CD4-positive, alpha-beta T cell treated with Interleukin-15 for 4 hours (primary cell): ENCODE measurements at places on chromosomes 2 and 18.
A peak's percentile ranks its signal among the peaks of the same experiment; 100 is the strongest.

GRCh38 chr2:172348555-172349288, 78.7 kb upstream of the ITGA6 start:
- no peak for DNase-seq

DNA sequence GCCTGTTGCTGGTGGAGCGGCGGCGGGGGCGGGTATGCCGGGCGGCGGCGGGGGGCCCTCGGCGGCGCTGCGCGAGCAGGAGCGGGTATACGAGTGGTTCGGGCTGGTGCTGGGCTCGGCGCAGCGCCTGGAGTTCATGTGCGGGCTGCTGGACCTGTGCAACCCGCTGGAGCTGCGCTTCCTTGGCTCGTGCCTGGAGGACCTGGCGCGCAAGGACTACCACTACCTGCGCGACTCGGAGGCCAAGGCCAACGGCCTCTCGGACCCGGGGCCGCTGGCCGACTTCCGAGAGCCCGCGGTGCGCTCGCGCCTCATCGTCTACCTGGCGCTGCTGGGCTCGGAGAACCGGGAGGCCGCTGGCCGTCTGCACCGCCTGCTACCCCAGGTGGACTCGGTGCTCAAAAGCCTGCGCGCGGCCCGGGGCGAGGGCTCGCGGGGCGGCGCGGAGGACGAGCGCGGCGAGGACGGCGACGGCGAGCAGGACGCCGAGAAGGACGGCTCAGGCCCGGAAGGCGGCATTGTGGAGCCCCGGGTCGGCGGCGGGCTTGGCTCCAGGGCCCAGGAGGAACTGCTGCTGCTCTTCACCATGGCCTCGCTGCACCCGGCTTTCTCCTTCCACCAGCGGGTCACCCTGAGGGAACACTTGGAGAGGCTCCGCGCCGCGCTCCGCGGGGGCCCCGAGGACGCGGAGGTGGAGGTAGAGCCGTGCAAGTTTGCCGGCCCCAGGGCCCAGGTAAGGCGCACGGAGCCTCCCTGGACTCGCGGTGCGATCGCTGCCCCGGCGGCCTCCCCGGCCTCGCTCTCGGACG, 1.0 kb downstream of the ZCCHC2 start:
- peak; percentile 33 for DNase-seq

GRCh38 chr2:39099870-39100728, 20.8 kb downstream of the SOS1 start:
- DNase-seq, result peak; percentile 36

- DNase-seq, result no peak
Measured at GRCh38 chr2:138440759-138441158, 60.8 kb upstream of the SPOPL start.

- no peak for DNase-seq
Measured at GRCh38 chr18:76346490-76347130, 148.4 kb downstream of the ZNF516 start.

- no peak for DNase-seq
Measured at GRCh38 chr2:64114912-64115277, 29.3 kb downstream of the PELI1 start.

GRCh38 chr18:62345909-62346308, 20.8 kb downstream of the TNFRSF11A start:
- no peak for DNase-seq

GRCh38 chr18:65215865-65216466, 534.8 kb upstream of the CDH7 start:
- DNase-seq, result no peak
